ENCODE measurements at places on chromosomes 12 and 14. TPM values are rescaled to one million over a fixed set of nuclear protein-coding genes. Genes with fewer than 3 reads are reported as not detected.

DNA sequence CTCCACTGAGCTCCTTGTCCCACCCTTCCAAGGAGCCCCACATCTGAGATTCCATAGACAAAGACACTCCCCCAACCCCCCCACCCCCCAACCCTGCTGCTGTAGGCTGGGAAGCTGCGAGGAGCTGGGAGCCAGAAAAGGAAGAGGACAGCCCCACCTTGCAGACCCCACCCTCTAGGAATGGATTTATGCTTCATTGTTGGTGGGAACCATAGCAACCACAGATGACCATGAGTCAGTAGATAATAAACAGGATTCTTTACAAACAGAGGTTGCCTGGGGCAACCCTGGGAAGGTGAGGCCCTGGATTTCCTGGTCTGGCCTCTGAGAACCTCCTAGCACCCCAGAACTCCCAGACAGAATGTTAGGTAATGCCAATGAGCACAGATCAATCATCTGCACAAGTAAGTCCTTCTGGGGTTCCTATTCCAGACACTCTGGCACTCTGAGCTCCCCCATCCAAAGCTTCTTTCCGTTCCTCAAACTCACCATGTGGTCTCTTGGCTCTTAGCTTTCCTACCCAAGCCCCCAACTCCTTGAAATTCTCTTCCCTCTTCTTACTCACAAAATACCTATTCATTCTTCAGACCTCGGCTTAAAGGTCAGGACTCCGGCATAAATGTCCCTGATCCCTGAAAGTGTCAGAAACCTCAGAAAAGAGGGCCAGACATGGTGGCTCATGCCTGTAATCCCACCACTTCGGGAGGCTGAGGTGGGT is 15.2 kb upstream of the PLEKHG6 start:
- DNase-seq = no peak

GRCh38 chr12:85951823-85952222 is 77.7 kb downstream of the NTS start:
- no peak for DNase-seq

GRCh38 chr14:105853089-105853906 is 326.9 kb downstream of the TMEM121 start:
- peak; percentile 83 for DNase-seq

DNA sequence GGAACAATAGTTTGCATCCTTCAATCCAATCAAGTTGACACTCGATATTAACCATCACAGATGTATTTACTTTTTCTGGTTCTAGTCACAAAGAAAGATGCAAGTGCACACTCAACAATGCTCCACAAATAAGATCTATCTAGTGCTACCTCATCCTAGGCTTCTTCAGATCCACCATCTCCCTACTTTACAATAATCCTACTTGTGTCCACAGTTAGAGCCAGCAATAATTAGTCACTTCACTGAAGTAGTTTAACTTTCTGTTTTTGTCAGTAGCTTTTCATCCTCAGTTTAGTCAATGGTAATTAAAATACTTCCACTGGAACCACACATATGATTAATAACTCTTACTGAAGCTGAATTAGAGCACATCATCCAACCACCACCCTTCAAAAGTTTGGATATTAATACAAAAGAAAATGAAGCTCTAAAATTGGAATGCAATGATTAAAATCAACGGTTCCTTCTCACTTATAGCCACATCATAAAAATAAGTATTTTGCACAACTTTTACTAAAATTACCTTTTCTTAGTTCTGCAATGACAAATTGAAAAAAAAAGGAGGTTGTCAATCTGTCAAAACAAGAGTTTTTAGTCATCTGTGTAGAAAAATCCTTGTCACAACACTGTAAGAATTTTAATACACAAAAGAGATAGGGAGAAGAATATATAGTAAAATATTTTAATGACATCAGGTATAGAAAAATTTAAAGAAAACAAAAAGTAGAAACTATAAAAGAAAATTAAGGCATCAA is 28.2 kb upstream of the SNRPF start:
- DNase-seq = no peak

Gene PPFIA2
- 2.7 TPM for total RNA-seq

Gene CD4
- 31.3 TPM for total RNA-seq

Gene KLRC3
- total RNA-seq = not detected

Gene CLEC14A
- total RNA-seq = 35.6 TPM

Gene CSRP2
- total RNA-seq = 12.6 TPM
